ENCODE measurements at places on chromosomes 4 and X. TPM values are rescaled to one million over a fixed set of nuclear protein-coding genes. Genes with fewer than 3 reads are reported as not detected.

DNA sequence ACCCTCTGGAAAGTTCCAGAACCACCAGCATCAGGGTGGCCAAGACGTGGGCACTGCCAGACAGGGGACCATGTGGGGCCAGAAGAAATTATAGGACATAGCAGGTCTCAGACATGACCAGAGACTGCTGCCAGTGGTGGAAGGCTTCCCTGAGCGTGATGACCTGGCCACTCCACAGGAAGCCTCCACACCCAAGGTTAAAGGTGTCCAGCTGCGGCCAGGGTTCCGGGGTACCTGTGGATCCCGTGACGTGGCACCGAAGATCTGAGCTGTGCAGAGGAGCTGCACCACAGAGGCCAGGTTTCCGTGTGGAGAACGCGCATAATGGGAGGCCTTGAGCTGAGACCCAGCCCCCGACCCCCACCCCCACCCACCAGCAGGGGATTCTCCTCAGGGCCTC is 16.4 kb upstream of the CTBP1 start:
- DNase-seq = no peak

GRCh38 chrX:94695910-94696309 is 1021.9 kb downstream of the FAM133A start:
- no peak for DNase-seq

- no peak for DNase-seq
Observed at GRCh38 chrX:100829730-100830129, 9.5 kb downstream of the CSTF2 start.

DNA sequence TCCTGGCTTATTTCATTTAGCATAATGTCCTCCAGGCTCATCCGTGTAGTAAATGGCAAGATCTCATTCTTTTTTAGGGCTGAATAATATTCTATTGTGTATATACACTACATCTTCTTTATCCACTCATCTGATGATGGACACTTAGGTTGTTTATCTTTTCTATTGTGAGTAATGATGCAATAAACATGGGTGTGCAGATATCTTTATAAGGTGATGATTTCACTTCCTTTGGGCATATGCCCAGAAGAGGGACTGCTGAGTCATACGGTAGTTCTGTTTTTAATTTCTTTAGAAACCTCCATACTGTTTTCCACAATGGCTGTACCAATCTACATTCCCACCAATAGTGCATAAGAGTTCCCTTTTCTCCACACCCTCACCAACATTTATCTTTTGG is 317.6 kb upstream of the CNKSR2 start:
- DNase-seq = no peak

DNA sequence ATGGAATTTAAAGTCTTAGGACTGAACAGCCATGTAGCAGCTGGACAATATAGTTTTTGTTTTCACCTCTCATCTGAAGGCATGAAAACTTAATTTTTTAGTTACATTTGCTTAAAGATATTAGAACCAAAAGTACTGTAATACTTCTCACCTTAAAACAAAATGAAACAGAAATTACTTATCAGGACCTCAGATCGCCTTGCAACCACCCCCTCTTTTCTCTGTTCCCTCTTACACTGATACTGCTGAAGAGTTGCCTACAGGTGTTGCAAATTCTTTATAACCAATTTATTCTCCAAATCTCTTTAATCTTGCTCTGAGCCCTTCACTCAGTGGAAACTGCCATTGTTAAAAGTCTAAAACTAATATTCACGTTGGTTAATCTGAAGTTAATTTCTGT is 145.0 kb downstream of the SPCS3 start:
- DNase-seq = no peak

DNA sequence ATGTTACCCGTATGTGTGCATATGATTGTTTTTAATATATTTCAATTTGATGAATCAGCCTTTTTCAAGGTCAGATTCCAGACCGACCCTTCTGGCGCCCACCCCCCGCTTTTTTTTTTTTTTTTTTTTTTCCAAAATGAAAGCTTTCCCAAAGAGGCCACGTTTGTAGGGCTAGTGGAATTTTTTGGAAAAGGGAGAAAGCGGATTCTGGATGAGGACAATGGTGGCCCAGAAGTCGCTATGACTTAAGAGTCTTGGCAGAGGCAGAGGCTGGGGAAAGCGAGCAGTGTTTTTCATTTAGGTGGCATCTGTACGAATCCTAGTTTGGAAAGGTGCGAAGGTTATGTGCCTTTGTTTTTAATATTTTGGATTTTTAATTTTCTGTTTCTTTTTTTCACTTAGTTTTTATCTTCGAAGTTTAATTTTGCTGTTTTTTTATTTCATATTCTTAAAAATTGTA is 14.6 kb downstream of the NDUFB11 start:
- no peak for DNase-seq

- no peak for DNase-seq
Observed at GRCh38 chrX:53188763-53189162, 36.2 kb downstream of the KDM5C start.

- no peak for DNase-seq
Observed at GRCh38 chrX:24262309-24262708, 51.6 kb downstream of the SUPT20HL2 start.

- DNase-seq = no peak
Observed at GRCh38 chr4:108029016-108029720, 39.5 kb downstream of the HADH start.

DNA sequence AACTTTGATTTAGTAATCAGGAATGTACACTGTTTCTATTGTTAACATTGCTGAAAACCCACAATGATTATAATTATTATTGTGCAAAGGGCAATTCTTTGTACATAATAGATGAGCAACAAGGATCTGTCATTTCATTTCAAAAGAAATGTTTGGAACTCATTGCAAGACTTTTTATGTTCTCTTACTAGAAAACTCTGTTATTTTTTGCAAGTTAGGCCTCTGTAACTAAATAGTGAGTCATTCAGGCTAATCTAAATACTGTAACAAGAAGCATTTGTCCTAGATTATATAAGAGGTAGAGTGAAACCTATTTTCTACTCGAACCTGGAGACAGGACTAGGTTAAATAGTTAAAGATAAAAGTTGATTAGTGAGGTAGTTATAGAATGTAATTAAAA is 93.2 kb upstream of the FAM47B start:
- DNase-seq = no peak

GRCh38 chrX:150035531-150035930 is 97.2 kb upstream of the EOLA2 start:
- DNase-seq = no peak

DNA sequence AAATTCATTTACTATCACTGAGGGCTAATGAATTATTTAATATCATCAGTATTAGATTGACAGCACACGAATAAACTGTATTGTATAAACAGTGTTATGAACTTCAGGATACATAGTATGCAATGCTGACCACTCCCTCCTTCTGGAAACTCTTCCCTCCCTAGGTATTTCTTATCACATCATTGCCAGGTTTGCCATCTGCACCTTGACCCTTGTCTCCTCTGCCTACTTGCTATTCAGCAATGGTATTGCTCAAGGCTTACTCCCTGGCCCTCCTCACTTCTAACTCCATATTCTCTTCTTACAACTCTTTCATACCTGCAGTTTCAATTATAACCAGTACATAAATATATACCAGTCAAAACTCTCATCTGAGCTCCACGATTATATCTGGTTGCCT is 38.9 kb downstream of the ATP8A1 start:
- no peak for DNase-seq

GRCh38 chr4:72451349-72451748 is 117.7 kb downstream of the ADAMTS3 start:
- DNase-seq = no peak

Gene PPEF1
- 0.48 TPM for total RNA-seq

Gene GATA1
- total RNA-seq = not detected

Gene GAGE12E
- not detected for total RNA-seq

Gene TMEM35A
- 3.1 TPM for total RNA-seq

Gene EFHC2
- 0.48 TPM for total RNA-seq

Gene PQBP1
- total RNA-seq = 20.2 TPM

Gene SNCA
- 86.4 TPM for total RNA-seq

Gene PLXNB3
- total RNA-seq = 23.6 TPM

Gene UGT2B15
- 4.6 TPM for total RNA-seq

Gene IL2RG
- 0.96 TPM for total RNA-seq

Gene TENM3
- 65.5 TPM for total RNA-seq

Measured in umbilical cord (tissue), 2 donors.